Activated naive CD4-positive, alpha-beta T cell treated with Interleukin-2 at 50 U/mL for 16 hours (primary cell): ENCODE measurements at places on chromosomes 13 and 19.

GRCh38 chr13:36431204-36432105 lies 840 bp upstream of the CCNA1 start:
- no peak for DNase-seq

DNA sequence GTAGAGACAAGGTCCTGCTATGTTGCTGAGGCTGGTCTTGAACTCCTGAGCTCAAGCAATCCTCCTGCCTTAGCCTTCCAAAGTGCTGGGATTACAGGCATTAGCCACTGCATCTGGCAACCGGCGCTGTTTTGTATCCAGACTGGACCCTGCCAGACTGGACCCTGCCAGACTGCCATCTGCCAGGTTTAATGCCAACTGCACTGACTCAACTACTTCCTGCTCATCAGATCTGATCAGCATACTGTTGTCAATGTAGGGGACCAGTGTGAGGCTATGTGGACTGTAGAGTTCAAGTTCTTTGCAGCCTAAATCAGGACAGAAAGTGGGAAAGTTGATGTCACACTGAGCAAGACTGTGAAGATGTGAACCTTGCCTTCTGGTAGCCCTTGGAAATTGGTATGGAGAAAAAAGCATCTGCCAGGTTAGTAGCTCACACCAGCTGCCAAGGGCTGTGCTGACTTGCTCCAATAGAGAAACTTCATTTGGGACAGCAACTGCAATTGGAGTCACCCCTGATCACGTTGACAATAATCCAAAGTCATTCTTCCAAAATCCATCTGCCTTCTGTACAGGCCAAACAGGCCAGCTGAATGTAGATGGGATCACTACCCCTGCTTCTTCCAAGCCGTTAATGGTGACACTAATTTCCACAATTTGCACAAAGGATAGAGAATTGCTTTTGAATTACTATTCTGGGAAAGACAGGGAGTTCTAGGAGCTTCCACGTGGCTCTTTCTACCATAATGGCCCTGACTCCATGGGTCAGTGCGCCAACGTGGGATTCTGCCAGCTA lies 36.8 kb upstream of the ATP1A3 start:
- DNase-seq, result no peak

- DNase-seq, result no peak
Observed at GRCh38 chr13:111952814-111953213, 114.1 kb upstream of the SOX1 start.

DNA sequence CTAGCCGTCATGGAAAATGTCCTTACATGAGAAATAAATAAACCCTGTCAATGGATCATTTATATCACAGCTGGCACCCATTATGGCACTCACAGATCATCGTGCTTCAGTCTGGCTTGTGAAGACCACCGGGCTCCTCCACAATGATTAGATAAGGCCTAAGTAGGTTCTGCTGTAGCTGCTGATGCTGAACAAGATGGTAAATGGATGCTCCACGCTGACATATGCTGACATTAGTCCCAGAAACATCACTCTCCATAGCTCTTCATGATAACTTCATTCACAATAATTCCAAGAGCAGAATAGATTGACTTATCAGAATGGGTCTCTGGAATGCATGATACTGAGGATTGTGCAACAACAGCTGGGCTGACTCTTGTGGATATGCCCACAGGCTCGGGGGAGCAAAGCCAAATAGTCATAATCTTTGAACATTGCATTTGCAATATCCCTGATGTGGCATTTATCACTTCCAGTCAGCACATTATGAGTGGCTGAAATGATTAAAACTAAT lies 63.8 kb upstream of the RXFP2 start:
- DNase-seq, result no peak

GRCh38 chr19:45938733-45939319 lies 24.2 kb upstream of the NANOS2 start:
- DNase-seq, result no peak

DNA sequence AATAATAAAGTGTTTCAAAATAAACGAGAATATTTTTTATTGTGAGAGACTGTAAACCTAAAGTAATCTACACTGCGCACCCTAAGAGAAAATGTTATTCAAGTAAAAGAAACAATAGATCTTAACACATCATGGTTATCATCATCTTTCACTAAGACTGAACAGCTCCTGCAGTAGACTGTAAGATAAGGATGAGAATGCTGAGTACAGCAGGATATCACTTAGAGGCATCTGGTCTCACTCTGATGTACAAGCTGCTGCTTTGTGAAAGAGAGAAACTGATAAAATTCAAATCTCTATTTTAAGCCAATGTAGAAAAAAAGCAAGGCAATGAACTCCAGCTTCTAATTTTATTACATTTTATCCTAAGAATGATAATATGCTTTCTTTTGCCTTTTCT lies 261.7 kb upstream of the HTR2A start:
- no peak for DNase-seq

DNA sequence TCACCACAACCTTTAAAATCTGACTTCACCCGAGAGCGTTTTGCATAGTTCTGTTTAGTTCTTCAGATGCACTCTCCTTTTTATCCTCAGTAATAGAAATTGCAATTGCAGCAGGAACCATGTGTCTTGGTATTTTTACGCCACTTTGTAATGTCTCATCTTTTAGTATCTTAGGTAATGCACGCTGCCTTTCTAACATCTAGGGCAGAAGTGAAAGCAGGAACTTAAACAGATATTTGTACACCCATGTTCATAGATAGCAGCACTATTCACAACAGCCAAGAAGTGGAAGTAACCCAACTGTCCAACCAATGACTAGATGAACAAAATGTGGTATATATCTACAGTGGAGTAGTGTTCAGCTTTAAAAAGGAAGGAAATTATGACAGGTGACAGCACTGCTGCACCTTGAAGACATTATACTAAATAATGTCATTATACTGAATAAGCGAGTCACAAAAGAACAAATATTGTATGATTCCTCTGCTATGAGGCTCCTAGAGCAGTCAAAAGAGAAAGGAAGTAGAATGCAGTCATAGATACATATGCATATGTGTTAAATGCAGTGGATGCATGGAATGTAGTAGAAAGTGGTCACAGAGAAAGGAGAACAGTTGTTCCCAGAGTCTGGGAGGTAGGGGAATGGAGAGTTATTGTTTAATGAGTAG lies 105.9 kb upstream of the GJB6 start:
- DNase-seq, result no peak

GRCh38 chr19:50313812-50314536 lies 15.2 kb downstream of the KCNC3 start:
- DNase-seq, result no peak

- peak; percentile 66 for DNase-seq
Observed at GRCh38 chr19:19406878-19407632, 1.6 kb downstream of the GATAD2A start.

- DNase-seq, result no peak
Observed at GRCh38 chr19:7177926-7178325, 108.4 kb downstream of the ZNF557 start.

DNA sequence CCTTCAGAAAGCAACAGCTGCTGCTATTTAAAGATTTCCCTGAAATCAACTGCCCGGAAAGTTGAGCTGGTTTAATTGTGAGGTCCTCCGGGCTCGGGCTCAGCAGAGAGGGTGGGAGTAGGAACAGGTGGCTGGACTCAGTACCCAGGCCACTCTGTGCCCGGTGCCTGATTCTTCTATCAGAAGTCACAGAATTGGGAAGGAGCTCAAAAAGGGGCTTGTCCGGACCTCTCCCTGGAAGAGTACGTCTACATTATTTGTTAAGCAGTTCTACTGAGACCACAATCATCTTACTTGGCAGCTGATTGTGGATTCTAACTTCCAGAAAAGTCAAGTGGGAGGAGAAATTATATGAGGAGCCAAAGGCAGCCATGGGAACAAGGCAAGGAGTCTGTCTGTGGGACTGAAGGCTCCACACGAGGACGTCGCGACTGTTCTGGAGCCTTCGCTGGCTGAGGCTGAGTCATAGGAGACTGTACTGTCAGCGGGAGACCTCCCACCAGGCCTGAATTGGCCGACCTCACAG lies 91.7 kb upstream of the ANKRD10 start:
- DNase-seq, result no peak

- no peak for DNase-seq
Observed at GRCh38 chr19:50258918-50259372, 55.5 kb downstream of the MYH14 start.

- DNase-seq, result no peak
Observed at GRCh38 chr19:18869023-18869618, 26.8 kb downstream of the CERS1 start.

DNA sequence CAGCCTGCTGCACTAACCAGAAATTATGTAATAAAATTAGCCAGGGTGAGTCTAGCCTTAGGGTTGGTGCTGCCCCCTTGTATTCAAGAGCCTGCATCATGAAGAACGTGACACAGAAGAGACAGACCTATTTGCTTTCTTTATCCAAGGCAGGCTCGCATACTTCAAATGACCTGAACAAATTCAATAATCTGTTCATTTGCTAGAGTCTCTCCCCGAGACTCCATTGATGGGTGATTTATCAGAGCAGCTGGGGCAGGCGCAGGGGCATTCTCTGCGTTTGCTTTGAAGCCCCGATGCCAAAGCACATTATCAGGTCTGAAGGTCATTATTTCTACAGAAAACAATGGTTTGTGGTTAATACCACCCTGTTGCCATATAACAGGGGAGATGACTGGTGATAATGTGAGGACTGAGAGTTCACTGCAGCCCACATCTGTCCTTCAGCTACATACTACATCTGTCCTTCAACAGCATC lies 520.3 kb downstream of the DIAPH3 start:
- no peak for DNase-seq

DNA sequence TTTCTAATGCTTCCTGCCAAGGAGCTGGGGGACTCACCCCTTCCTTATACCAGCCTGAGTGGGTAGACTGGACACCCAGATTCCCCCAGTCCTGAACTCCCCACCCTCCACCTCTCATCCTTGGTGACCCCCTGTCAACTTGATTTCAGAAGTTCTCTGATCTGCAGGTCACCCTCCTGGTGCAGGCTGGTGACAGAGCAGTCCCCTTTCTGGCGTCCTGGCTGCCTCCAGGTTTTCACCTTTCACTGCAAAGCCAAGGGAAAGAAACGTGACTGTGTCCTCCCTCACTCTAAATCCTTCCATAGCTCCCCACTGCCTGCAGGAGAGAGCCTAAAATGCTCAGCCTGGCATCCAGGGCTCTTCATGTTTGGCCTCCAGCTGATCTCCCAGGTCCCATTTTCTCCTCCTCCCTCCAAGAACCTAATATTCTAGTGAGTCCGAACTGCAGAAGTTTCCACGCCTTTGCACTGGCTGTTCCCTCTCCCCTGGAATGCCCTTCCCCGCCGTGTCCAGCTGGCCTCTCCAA lies 4.1 kb upstream of the MATK start:
- no peak for DNase-seq

DNA sequence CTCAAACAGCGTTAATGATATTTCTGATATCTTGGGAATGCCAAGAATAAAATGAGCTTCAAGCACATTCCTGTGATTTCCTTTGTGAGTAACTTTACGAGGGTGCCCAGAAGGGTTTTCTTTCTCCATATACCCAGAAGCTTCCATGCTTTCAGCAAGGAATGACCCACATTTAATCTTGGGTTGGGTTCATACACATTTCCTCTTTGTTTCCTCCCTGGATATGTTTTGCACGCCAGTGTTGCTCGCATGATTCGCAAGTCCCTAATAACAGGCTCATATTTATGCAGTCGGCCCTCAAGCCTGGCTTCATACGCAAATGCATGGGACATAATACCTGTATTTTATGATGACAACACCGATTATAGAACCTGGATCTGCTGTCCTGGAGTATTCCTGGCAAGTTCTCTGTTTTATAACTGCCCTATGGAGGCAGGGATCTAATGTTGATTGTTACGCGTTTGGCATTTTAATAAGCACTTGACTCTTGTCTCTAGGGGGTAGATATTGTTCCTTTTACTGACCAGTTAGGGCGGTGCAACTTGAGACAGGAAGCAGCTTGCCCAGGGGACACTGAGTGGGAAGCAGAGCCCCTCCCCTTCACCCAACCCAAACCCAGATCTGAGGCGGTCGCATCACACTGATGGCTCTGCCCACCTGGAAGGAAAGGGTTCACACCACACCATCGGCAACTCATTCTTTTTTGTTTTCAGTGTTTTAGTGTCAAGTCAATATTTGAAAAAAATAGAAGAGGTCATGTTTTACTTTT lies 220.4 kb upstream of the SOX1 start:
- no peak for DNase-seq

GRCh38 chr13:75088915-75089314 lies 393.1 kb downstream of the TBC1D4 start:
- DNase-seq, result no peak

DNA sequence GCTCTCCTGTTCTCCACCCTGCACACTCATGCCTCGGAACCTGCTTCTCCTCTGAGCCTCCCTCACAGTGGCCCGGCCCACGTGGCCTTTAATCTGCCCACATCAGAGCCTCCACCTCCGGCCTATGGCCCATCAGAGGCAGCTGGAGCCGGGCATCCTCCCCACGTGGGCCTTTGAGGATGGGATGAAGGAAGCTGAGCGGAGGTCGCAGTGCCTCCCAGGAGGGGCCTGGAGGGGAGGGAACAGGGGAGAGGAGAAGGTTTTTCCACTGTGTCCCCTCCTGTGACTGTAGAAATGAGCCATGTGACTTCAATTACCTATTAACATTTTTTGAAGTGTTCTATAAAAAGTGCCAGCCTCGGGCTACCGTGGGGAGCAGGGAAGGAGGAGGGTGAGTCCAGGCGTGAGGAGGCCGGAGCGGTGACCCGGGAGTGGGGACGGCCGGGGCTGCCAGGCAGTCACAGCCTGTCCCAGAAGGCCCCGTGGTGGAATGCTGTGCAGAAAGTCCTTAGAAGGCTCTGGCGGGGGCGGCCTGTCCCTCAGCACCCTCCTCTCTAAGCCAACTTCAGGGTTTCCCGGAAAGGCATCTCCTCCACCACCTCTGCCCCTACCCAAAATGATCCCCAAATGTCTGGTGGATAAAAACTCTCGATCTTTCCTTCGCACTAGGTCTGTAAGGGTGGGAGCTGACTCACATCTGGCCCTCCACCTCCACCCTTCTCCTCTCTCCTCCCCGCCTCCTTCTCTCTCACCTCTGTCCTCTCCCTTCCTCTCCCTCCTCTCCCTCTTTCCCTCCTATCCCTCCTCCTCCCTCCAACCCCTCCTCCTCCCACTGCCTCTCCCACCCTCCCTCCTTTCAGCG lies 24.8 kb upstream of the SLC1A5 start:
- DNase-seq, result no peak

GRCh38 chr19:32813862-32814425 lies 55.6 kb downstream of the SLC7A9 start:
- DNase-seq, result no peak

DNA sequence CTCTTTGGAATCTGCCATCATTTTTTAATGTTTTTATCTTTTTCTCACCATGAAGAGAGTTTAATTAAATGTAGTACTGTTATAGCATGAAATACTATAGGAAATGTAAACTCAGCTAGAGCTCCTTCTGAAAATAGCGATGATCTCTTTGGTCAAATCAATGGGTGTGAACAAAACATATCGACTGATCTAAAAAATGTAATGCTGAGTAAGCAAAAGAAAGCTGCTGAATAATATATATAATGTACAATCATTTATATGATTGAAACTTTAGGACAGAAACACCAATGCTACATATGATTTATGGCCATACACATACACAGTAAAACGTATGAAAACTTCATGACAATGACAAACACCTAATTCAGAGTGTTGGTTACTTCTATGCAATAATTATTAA lies 150.8 kb upstream of the TUBA3C start:
- no peak for DNase-seq

GRCh38 chr19:40466219-40466984 lies 399 bp upstream of the SPTBN4 start:
- DNase-seq, result peak; percentile 84

GRCh38 chr13:113881614-113882266 lies 17.9 kb upstream of the GAS6 start:
- no peak for DNase-seq
